AG08395 (cell line): ENCODE measurements at places on chromosomes 16 and 17.

DNA sequence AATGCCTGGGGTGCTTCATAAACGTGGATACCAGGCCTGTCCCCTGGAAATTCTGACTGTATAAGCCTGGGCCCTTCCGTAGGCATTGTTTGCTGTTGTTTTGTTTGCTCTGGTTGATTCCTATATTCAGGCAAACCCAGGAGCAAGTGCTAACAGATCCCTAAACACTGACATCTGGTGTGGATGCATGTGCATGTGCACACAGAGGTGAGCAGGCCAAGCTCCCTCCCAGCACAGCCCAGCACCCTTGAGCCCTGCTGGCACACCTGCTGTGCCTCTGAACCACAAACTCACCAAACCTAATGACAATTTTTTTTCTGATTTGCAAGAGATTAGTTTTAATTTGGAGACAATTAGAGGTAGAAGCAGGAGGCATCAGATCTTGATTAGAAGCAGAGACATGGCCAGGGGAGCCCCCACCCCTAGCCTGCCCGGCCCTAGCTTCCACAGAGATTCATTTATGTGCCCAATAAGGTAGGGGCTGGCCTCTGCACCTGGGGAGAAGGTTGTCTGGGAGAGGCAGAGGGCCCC is 40.4 kb downstream of the TMEM132E start:
- no peak for DNase-seq

DNA sequence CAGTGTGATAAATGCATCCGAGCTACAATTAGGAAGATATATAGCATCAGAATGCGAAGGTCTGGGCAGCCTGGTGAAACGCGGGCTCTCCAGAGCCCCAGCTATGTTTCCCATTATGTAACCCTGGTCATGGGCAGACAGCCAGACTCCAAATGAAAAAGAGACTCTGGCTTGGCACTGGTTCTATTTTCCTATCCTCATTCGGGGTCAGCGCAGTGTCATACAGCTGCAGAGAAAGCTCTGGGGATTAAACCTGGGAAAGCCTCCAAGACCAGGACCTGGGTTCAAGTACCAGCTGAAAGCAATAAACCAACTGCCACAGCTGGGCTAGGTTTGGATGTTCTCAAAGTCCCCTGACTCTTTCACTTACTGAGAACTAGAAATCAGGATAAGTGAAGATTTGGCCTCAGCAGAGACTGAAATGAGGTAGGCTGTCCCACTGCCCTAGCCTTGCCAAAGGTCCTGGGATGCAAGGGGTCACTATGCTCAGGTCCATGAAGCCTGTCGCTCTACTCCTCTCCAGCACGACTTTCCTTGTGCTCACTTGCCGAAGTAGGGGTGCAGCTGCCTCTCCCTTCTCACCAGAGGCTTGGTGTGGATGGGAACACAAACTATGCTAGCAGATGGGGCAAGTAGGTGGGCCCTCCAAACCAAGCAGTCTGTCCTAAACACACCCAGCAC is 123.8 kb downstream of the SMG6 start:
- peak; percentile 85 for DNase-seq

DNA sequence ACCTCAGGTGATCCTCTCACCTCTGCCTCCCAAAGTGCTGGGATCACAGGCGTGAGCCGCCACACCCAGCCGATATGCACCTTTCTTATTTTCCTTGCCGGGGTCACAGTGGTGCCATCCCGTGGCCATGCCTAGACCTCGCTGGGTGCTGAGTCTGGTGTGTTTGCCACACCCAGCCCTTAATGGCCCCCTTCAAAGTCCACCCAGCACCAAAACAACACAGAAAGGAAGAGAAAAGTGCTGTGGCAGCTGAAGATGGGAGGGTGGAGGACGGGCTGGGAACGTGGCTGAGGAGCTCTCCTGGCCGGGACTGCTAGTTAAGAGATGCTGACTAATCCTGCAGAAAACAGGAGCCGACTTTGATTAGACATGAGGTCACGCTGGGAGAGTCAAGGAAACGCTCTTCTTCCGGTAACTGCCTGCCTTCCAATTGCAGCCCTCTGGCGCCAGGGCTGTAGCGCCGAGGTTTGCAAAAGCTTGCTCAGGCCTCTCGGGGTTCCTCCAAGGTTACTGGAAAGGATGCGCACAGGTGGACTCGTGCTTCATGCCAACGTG is 10.9 kb downstream of the SLC43A2 start:
- DNase-seq, result peak; percentile 78

DNA sequence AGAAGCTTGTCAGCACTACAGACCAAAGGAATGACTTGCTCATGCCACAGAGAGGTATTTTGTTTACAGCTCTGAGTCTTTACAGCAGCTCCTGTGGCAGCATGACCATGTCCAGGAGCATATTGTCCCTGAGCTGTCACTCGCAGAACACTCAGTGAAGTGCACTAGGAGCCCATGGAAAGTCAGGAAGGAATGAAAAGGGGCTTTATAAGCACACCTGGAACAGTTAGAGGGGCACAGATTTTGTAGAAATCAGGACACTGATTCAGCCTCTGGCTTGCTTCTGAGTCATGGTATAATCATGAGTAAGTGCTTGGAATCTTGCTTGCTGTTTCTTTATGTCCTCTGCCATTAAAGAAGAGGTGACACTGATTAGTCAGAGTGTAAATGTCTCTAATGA is 41.0 kb downstream of the TADA2A start:
- peak; percentile 49 for DNase-seq

GRCh38 chr16:76450890-76451289 is 173.7 kb downstream of the CNTNAP4 start:
- DNase-seq, result no peak

DNA sequence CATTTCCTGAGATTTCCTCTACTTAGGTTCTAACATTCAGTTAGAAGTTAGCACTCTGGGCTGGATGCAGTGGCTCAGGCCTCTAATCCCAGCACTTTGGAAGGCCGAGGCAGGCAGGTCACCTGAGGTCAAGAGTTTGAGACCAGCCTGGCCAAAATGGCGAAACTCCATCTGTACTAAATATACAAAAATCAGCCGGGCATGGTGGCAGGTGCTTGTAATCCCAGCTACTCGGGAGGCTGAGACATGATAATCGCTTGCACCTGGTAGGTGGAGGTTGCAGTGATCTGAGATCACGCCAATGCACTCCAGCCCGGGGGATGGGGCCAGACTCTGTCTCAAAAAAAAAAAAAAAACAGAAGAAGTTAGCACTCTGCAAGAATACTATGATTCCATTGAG is 1430.9 kb downstream of the CDH11 start:
- no peak for DNase-seq

DNA sequence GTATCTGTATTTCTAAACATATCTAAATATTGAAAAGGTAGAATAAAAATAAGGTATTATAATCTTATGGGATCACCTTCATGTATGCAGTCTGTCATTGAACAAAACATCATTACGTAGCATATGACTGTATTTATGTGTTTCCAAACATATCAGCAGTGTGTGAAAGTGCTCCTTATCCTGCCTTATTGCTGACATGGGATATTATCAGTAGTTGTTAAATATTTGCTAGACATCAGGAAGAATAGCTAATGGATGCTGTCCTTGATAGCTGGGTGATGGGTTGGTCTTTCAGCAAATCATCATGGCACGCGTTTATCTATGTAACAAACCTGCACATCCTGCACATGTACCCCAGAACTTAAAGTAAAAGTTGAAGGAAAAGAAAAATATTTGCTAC is 59.1 kb upstream of the FAM20A start:
- DNase-seq, result no peak

DNA sequence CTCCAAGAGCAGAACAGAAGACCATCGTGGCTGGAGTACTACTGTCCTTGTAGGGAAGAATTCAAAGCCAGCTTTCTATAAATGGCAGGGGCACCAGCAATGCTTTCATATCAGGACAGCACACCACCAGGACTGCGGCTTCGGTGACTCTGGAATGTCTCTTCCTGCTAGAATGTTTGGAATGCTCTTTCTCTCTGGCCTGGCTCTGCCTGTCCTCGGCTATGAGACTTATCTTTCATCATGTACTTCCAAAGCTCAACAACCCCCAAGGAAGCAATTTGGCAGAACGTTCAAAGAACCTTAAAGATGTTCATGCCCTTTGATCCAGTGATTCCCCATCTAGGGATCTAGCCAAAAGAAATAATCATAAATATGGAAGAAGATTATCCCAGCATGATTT is 52.7 kb upstream of the NOG start:
- DNase-seq, result no peak

GRCh38 chr16:78656887-78657286 is 557.4 kb downstream of the WWOX start:
- no peak for DNase-seq

DNA sequence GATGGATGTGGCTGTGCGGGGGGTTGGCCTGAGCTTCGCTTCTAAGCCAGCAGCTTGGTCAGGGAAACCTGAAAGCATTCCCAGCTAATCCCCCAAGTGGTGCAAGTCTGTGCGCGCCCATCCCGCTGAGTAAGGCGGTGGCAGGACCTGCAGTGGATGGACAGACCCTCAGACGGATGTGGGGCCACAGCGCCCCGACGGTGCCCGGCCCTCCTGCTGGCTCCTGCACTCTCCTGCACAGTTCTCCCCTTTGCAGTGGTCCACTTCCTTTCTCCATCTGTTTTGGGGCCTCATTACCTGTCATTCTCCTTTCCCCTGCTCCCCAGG is 2.3 kb downstream of the ATP2A1 start:
- no peak for DNase-seq

DNA sequence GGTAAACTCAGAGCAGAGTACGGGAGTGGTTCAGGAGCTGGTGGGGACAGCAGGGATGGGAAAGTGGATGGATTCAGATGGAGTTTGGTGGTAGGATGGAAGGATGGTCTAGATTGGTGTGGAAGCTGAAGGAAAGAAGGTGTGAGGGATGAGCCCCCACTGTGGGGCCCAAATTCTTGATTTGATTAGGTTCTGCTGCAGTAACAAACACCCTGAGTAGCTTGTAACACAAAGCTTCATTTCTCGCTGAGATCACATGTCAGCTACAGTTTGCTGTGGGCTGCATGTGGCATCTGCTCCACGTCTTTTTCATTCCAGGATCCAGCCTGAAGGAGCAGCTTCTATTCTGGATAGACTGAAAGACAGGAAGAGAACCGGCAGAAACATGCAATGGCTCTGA is 143.8 kb downstream of the IRX3 start:
- DNase-seq, result no peak

DNA sequence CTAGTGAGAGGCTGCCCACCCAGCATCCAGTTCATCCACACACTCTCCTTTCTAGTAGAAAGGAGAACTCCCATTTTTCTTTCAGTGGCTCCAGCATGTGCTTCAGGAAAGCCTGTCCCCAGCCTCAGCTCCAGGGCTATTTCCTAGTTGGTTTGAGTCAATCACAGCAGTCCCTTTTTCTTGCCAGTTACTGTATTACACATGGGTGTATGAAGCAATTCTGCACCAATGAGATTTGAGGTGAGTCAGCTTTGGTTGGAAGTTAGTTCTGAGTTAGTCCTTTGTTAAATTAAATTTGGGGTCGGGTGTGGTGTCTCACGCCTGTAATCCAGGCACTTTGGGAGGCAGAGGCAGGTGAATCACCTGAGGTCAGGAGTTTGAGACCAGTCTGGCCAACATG is 24.8 kb downstream of the RAD51D start:
- peak; percentile 87 for DNase-seq

DNA sequence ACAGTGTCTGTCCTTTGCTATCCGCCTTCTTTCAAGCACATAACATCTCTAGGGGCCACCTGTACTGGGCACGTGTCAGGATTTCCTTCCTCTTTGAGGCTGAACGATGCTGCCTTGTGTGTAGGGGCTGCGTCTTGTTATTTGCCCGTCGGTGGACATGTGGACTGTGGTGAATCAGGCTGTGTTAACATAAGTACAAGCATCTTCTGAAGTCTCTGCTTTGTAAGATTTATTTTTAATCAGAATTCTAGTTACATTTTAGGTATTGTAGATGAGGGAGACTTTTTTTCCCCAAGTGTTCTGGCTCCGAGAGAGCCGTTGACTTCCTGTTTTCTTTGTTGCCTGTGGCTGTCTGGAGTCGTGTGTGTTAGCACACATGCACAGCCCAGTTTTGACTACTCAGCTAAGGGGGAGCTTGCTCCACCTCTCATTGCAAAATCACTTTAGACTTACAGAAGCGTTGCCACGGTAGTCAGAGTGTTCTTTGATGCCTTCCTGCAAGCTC is 26.1 kb downstream of the SPG7 start:
- DNase-seq, result peak; percentile 37

GRCh38 chr16:53166099-53166498 is 111.3 kb downstream of the CHD9 start:
- no peak for DNase-seq

GRCh38 chr17:7328840-7329373 is at the start of gene NEURL4:
Gene NEURL4, minus strand, starts transcription at chr17:7329335. Its CDS starts 23 bp downstream, at chr17:7329312.
- no peak for DNase-seq

- peak; percentile 70 for DNase-seq
Measured at GRCh38 chr16:17467923-17468540, 2.7 kb downstream of the XYLT1 start.

DNA sequence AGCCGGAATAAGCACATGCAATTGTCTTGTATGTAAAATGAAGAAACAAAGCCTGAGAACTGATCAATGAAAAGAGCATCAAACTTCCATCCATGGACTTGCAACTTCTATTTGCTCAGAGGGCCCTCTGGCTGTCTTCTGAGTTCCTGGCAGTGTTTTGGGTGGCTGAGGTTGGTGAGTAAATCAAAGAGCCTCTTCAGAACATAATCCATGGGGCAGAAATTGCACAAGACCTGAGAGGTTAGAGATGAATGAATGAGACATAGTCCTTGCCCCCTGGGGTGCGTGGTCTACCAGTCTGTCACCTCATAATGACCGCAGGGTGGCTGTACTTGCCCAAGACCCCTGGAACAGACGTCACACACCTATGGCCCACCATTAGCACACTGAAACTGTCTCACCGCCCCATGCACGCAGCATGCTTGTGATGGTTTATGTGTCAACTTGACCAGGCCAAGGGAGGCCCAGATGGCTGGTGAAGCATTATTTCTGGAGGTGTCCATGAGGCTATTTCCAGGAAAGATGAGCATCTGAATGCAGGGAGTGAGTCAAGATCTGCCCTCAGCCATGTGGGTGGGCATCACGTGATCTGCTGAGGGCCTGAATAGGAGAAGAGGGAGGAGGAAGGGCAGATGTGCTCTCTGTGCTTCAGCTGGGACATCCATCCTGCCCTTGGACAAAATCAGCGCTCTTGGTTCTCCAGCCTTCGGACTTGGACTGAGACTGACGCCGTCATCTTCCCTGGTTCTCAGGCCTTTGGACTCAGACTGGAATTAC is 8.3 kb downstream of the PIK3R6 start:
- peak; percentile 47 for DNase-seq

GRCh38 chr17:61496174-61496956 is 44.1 kb downstream of the TBX4 start:
- DNase-seq, result no peak
